ENCODE measurements at places on chromosomes 1 and 21.

DNA sequence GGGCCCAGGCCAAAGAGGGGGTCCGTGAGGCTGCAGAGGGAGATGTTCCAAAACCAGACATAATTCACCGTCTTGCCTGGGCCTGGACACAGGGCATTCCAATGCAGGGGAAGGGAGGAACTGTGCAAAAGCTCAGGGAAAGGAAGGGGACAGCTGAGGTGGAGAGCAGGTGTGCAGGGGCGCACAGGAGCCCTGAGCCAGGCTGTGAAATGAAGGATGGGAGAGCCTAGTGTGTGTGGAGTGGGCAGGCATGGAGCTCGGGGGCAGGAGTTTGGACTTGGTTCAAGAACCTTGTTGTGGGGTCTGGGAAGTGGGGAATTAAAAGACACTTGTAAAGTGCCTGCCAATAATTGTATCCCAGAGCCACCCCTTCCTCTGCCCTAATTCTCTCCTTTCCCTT lies 2.3 kb downstream of the TNNI1 start:
- DNase-seq: no peak

GRCh38 chr1:218967254-218967653 lies 206.4 kb upstream of the LYPLAL1 start:
- no peak for DNase-seq

DNA sequence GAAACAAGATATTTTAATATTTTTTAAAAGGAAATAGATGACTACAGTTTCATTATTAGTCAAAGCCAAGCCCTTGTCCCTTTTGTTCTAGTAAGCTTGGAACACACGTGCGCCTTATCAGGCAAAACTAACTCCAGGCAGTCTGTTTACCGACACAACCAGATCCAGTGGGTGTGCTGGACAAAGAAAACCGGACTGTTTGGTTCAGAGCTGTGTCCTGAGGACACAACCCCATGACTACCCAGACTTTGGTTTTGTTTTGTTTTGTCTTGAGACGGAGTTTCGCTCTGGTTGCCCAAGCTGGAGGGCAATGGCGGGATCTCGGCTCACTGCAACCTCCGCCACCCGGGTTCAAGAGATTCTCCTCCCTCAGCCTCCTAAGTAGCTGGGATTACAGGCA lies 13.9 kb upstream of the RHOU start:
- no peak for DNase-seq

DNA sequence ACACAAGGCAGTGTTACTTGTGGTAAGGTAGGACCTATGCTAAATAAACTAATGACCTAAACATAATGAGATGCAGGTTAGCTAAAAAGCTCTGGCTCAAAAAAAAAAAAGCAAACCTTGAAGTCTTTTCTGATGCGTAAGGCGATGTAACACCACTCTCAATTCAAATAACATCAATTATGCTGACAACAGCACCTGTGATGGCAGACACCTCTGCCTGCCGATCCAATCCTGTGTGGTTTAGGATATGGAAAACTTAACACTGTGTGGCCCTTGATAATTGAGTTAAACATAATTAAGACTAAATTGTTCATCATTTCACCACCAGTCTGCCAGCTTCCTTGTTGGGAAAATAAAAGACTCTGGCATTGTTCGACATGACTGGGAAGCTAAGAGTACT lies 9.1 kb downstream of the RPAP2 start:
- no peak for DNase-seq

- DNase-seq: peak; percentile 18
Observed at GRCh38 chr1:202162418-202163280, 2.2 kb upstream of the PTPN7 start.

GRCh38 chr21:16421007-16421406 lies 691.2 kb downstream of the USP25 start:
- no peak for DNase-seq

DNA sequence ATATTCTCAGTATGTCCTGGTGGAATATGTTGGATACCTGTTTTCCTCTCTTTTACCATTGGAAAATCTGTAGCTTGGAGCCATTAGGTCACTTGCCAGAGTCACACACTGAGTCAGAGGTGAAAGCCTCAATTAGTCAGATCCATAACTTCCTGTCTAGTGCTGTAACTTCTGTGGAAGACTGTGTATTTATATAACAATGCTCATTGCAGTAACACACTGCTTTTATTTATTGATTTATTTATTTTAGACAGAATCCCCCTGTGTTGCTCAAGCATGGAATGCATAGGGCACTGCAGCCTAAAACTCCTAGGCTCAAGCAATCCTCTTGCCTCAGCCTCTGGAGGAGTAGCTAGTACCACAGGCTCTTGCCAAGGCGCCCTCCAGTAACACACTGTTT lies 1.3 kb upstream of the DOCK7 start:
- DNase-seq: peak; percentile 41

- no peak for DNase-seq
Observed at GRCh38 chr1:30719406-30720270, 3.7 kb downstream of the MATN1 start.

- no peak for DNase-seq
Observed at GRCh38 chr1:68043443-68044090, 6.9 kb downstream of the DIRAS3 start.

GRCh38 chr1:89904219-89904980 lies 83.6 kb downstream of the LRRC8D start:
- peak; percentile 70 for DNase-seq

- no peak for DNase-seq
Observed at GRCh38 chr1:7279769-7280168, 491.3 kb upstream of the VAMP3 start.

- no peak for DNase-seq
Observed at GRCh38 chr1:152182944-152183361, 23.9 kb upstream of the RPTN start.

DNA sequence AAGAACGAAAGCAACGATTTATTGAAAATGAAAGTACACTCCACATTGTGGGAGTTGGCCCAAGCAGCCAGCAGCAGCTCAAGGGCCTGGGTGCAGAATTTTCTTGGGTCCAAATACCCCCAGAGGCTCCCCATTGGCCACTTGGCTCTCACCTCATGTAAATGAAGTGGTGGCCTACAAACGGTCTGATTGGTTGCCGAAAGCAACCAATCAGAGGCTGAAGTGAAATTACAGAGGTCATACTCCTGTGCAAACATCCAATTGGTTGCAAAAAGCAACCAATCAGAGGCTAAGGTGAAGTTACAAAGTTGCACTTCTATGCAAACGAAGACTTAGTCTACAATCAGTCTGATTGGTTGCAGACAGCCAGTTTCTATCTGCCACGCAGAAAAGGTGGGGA lies 31.9 kb downstream of the FAM163A start:
- DNase-seq: no peak

DNA sequence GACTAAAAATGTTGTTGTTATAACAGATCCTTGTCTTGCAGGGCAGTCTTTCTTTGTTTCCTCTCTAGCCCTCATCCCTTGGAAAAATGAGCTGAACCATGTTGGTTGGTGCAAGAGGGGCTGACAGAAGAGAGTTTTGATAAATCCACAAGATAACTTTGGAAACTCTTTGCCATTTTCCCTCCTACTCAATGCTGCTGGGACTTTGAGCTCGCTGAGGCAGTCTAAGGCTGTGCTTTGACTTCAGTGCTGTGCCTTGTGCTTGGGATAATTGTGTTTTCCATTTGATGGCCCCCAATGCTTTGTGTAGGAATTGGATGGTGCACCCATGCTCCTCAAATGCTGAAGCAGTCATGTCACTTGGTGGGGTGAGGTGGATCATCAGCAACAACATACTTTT lies 31.7 kb downstream of the ST6GALNAC3 start:
- no peak for DNase-seq

- no peak for DNase-seq
Observed at GRCh38 chr1:235012436-235013210, 116.0 kb downstream of the TOMM20 start.

GRCh38 chr1:4736254-4736653 lies 81.8 kb downstream of the AJAP1 start:
- no peak for DNase-seq

DNA sequence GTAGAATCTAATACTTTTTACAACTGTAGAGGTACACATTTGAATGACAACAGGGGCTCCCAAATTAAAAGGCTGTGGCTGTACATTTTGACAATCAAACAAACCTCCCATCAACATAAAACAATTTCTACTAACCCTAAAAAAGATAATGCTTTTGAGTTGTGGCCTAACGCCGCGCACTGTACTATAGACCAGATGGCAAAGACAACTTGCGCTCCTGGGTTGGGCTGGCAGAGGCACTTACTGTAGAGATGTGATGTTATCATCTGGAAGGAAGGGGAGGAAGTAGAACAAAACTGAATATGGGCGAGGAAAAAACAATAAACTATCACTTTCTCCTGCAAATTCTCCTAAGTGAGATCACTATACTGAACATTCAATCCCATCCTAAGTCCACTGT lies 26.1 kb downstream of the SPRTN start:
- DNase-seq: no peak

- no peak for DNase-seq
Observed at GRCh38 chr1:112672842-112673241, 1.6 kb upstream of the MOV10 start.

- peak; percentile 47 for DNase-seq
Observed at GRCh38 chr1:175373786-175374623, 181.4 kb upstream of the KIAA0040 start.

DNA sequence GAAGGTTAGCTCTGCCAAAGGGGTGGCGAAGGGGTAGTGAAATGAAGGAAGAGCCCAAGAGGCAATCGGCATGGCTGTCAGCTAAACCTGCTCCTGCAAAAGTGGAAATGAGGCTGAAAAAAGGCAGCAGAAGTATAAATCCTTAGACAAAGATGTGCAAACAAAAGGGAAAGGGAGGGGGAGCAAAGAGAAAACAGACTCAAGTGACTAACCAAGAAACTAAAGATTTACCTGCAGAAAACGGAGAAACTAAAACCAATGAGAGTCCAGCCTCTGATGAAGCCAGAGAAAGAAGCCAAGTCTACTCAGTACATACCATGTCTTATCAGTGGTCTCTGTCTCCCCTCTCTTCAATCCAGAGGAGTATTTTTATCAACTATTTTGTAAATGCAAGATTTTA lies 25.4 kb downstream of the SCAF4 start:
- DNase-seq: no peak

GRCh38 chr21:32183396-32183795 lies 95.5 kb downstream of the MIS18A start:
- no peak for DNase-seq

DNA sequence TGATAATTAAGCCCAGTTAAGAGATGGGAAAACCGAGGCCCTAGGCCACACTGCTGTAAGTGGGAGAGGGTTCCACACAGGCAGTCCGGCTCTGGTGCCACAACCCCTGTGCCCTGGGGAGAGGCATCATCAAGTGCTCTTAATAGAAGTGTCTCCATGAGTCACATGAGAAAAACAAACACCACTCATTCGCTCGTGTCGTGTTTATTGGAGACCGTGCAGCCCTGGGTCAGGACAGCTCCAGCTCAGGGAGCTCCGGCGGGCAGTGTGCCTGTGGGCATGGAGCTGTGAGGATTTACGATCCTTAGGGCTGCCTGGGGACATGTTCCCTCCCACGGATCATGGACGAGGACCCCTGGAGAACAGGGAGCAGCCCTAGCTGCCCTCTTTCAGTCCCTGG lies 658.5 kb downstream of the AJAP1 start:
- DNase-seq: no peak

DNA sequence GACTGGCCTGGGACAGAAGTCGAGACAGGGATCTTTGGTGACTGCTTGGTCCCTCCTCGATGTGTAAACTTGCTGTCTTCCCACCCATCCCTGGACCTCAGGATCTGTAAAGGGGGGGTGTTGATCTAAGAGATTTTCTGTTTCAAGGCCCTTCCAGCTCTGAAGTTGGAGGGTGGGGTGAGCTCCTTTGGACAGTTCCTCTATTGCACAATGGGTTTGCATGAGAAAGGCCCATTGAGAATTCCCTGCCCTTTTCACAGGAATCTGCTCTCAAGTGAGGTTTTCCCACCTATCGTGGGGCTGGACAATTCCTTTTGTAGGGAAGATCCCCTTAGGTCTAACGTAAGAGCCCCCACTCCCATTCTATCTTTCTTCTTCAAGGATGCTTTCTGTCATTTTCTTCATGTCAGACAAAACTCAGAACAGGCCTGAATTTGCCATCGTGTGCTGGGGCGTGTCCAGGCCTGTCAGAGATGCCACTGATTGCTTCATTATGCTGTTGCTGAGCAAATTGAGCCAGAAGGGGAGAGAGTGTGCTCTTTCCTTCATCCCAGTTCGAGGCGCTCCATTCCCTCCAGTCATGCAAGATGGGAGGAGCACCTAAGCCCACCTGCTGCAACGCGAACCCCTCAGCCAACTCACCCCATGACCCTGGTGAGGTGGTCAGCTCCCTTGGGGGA lies 149.9 kb upstream of the IGSF21 start:
- no peak for DNase-seq

GRCh38 chr1:43565600-43566360 lies 35.1 kb downstream of the PTPRF start:
- DNase-seq: peak; percentile 58

GRCh38 chr1:178664278-178664677 lies 60.8 kb upstream of the RALGPS2 start:
- no peak for DNase-seq

DNA sequence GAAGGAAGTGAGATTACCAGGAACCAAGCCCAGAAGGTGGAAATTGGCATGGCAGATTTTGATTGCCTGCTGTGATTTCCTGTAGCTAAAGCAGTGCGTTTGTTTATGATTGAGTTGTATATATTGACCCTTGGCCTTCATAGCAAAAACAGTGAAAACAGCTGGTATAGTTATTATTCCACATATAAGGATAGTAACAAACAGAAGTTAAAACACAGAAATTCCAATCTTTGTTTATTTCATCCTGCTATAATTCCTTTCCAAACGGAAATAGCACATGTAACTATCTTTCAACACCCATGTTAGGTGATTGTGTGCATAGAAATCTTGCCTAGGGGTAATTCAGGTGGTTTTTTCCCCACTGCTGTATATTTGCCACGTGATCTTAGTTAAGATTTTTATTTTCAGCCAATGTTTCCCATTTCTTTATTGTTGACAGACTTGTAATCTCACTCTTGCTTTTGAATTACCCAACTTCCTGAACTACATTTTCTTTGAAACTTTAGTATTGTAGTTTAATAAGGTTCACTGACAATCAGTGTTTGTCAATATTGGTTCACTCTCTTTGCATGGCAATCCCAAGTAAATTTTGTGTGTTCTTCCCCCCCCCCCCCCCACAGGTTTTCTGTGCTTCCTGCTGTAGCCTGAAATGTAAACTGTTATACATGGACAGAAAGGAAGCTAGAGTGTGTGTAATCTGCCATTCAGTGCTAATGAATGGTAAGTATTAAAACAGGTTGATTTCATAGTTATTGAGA lies 102.7 kb downstream of the CC2D1B start:
- no peak for DNase-seq

DNA sequence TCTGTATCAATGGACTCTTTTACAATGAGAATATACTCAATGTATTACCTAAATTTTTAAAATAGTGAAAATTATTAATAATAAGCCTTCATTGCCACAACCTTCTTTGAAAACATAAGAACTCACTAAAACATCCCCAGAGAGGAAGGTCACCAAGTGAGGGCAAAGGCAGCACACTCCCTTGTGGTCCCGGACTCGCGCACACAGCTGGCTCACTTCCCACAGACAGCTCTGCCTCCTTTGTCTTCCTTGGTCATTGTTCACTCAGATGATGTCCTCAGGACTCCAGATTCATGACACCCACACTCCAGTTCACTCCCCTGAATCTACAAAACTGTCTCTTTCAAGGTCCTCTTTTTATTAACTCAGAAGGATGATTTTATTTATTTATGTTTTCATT lies 19.2 kb upstream of the UBR4 start:
- DNase-seq: no peak

- peak; percentile 74 for DNase-seq
Observed at GRCh38 chr1:30929135-30929889, 20.8 kb upstream of the SDC3 start.

- DNase-seq: no peak
Observed at GRCh38 chr21:42282021-42282420, 33.2 kb downstream of the TFF3 start.

- DNase-seq: no peak
Observed at GRCh38 chr1:186187601-186188000, 187.5 kb downstream of the TPR start.
